ENCODE measurements at places on chromosomes 12 and 14.

DNA sequence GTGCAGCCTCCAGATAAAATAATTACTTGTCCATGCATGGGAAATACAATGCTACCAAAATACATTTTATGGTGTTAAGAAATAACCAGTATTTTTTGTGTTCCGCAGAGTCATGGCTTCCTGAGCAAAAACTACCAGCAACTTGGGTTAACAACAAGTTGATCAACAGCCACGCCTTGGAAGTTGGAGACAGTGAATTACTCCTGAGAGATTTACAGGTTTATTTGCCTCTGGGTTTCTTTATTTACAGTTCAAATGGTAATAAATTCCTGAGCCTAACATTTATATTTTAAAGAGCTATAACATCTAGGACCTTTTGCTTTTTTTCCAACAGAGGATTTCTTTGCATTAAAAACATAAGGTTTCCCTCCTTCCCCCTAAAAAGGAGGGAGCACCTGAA is 194.0 kb downstream of the IPO8 start:
- DNase-seq, result no peak

DNA sequence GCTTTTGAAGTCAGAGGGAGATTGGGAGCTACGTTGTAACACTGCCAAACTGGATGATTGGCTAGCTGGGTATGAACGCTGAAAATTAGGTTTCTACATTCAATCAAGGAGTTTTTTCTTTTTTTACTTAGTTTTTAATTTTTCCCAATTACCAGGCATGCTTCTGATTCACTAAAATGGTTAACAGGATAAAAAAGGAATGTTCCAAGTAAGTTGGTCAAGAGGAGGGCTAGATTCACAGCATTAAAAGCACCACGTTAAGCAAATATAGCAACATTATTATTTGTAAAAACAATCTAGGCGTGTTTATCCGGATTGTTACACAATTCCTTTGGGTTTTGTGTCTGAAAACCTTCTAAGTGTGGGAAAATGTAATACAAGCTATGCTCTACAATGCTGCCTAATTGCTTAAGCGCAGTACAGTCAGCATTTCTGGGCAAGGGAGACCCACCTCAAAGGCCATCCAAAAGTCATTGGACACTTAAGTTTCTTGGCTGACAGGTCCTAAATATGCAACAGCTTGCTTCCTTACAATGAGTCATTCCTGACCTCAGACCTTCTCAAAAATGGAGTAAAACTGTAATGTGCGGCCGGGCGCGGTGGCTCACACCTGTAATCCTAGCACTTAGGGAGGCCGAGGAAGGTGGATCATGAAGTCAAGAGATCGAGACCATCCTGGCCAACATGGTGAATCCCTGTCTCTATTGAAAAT is 1.2 kb downstream of the RPLP0 start:
- DNase-seq, result peak; percentile 23

GRCh38 chr14:101709962-101710931 is 51.3 kb upstream of the PPP2R5C start:
- DNase-seq, result no peak

GRCh38 chr14:80055667-80056496 is 155.4 kb downstream of the DIO2 start:
- no peak for DNase-seq

GRCh38 chr12:16716928-16717327 is 111.0 kb upstream of the LMO3 start:
- no peak for DNase-seq

DNA sequence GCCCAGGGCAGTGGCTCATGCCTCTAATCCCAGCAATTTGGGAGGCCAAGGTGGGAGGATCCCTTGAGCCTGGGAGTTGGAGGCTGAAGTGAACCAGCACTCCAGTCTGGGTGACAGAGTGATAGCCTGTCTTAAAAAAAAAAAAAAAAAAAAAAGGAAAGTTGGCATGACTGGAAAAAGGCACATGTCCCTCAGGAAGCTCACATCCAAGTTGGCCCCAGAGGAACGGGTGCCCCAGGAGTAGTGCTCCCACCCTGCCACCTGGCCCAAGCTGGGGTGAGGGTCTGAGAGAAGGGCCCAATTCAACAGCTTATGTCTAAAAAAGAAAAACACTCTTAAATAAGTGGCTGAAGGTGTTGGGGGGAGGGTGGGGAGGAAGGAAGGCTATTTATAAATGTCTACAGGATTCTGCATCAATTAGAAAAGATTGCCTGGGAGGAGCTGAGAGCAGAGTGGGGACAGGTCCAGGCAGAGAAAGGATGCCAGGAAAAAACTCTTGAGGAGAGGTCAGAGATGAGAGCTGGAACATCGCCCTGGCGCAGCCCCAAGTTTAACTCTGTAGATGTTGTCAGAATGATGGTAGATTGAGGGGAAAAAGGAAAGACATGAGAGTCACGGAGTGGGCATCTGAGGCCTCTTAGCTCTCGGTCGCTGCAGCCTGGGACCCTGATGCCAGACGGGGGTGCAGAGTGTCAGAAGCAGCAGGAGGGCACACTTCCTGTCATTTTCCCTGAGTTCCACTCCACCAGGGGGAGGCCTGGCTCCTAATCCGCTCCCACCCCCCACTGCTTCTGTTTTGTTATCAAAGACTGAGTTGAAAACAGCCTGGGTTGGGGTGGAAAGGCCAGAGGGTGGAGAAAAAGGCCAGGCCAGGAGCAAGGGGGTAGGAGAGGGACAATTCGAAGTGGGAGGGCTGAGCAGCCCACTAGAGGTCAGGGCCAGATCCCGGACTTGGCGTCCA is 7.3 kb downstream of the SPRYD3 start:
- DNase-seq, result no peak

DNA sequence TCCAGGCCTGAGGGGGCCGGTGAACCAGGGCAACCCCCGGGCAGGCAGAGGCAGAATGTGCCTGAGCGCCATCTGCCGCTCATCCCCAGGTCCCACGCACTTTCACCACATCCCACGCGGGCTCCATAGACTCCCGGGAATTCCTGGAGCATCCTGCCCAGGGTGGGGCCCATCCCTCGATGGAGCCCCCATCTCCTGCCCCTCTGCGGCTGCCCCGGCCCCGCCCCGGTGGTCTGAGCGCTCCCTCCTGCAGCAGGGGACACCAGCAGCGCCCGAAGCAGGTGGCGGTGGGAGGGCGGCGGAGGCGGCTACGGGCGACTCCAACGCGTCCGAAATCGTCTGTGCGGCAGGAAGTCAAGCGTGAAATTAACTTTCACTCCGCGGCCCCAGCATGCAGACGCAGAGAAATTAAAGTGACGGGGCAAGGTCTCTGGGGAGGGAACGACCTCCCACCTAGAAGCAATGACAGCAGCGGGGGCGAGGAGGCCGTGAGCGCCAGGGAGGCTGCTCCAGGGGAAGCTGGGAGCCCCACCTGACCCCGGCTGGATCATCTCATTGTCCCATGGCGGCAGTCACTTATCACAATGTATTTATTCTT is 122.2 kb downstream of the NCOR2 start:
- no peak for DNase-seq

DNA sequence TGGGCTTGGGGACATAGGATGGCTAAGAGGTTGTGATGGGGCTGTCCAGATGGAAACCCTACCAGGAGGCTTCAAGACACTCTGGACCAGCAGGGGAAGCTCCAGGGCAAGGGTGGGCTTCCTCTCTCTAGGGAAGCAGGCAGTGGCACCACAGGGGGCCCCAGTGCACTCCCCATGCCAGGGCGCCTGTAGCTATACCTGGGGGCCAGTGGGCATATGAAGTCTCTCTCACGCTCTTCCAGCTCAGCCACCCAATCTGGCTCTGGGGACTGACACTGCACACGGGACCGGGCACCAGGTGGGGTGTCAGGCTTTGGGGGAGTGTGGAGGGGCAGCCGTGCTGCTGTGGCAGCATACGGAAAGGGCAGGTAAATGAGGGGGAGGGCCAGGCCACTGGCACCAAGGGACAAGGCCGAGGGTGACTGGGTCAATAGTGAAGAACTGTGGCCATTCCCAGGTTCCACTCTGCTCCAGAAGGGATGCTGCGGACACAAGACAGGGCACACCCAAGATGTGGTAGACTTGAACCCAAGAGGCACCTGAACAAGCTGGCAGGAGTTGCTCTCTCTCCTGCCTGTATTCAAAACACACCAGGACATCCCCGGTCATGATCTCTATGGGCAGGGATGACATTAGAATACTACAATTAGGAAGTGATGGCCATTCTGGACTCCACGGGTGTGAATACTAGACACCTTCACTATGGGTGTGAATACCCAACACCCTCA is 27.5 kb downstream of the RFLNA start:
- no peak for DNase-seq

GRCh38 chr14:90660865-90661570 is 155.2 kb downstream of the TTC7B start:
- no peak for DNase-seq

DNA sequence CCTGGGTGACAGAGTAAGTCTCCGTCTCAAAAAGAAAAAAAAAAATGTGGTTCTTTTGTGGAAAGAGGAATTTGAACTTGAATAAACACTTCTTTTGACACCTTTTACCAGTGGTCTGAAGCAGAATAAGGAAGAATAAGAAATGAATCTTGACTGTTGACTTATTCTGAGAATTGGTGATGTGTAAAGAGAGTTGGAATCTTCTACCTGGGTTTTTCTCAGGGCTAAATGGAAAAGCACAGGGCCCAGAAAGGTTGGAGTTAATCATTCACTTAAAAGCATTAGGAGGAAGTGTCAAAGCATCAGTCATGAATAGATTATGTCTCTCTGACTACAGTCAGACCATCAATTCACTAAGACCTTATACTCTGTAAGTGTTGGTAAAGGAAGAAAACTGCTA is 13.9 kb downstream of the PNMA1 start:
- DNase-seq, result no peak

DNA sequence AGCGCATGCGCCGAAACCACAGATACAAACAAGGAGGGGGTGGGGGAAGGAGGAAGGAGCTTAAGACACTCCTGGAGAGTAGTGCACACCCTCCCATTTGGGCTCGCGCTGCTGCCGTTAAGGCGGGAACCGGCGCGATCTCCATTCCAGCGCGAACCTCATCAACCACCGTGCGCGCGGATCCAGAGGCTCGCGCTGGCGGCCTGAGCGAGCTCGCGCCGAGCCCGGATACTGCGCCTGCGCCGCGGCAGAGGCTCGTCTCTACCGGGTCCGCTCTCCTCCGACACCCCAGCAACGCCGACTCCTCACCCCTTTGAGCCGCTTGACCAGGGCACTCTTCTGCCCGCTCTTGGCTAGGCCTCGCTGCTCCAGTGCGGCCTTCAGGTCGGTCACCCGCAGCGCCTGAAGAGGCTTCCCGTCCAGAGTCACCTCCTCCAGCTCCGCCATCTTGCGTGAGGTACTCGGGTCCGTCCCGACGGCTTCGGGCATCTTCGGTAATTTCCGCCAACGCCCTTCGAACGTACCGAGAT is at the start of gene ACIN1:
Gene ACIN1, minus strand, starts transcription at position 471 of the 530 bp plus-strand sequence. Its CDS starts 24 bp downstream, at position 447.
- no peak for DNase-seq

GRCh38 chr14:70567791-70568190 is 32.7 kb downstream of the MED6 start:
- DNase-seq, result no peak

GRCh38 chr12:80001562-80001961 is 66.7 kb upstream of the PPP1R12A start:
- no peak for DNase-seq

DNA sequence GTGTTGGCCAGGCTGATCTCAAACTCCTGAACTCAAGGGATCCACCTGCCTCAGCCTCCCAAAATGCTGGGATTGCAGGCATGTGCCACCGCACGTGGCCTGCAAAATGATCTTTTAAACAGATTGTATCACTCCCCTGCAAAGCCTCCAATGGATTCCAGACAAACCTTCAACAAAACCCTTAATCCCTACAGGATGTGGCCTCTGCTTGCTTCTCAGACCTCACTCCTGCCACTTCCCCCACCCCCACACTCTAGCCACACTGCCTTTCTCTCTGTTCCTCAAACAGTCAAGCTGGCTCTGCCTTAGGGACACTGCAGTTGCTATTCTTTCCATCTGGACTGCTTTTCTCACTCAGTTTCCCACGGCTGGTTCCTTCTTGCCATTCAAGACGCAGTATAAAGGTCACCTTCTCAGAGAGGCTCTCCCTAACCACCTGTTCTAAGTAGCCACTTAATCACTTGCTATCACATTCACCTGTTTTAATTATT is 47.3 kb upstream of the TMED10 start:
- no peak for DNase-seq

- peak; percentile 22 for DNase-seq
These were observed 17.7 kb upstream of the PGF start for GRCh38 chr14:74973003-74973653.

- no peak for DNase-seq
These were observed 209.5 kb downstream of the FBXL14 start for GRCh38 chr12:1384910-1385309.

GRCh38 chr12:32534698-32535097 is 135.3 kb downstream of the FGD4 start:
- DNase-seq, result no peak

DNA sequence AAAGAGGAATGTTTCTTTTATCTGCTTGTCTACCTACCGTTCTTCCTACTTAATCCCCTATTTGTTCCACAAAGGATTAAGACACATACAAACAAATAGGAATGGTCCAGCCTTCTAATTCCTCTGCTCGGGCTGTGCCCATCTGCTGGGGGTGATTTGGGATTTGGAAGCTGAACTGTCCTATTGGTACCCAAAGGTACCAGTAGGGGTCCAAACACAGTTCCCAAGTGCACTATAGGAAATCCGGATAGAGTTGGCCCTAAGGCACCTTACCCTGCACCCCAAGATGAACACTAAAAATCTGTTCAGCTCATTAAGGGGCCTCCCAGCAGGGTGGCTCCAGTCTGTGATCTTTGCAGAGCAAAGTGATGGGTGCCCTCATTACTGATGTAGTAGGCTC is 566.9 kb downstream of the NRXN3 start:
- no peak for DNase-seq

- no peak for DNase-seq
These were observed 158.9 kb downstream of the GPR65 start for GRCh38 chr14:88163731-88164255.

DNA sequence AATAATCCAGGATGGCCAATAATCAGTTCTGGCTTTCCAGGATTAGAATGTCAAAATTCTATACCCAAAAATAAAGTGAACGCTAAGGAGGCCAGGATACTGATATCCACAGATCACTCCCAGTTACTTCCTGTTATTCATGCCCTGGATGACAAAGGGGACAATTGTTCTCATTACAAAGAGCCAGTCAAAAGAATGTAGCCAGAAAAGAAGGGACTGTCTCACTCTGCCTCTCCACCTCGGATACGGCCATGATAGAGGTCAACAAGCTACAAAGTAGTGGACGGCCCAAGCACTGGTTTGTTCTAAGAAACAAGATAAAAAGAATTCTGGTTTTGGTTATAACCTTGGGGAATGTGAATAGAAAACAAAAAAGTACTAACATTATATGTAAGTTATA is 116.1 kb upstream of the ATF7IP start:
- no peak for DNase-seq
